ACHN (cell line): ENCODE measurements at places on chromosomes 4 and X.
A peak's percentile ranks its signal among the peaks of the same experiment; 100 is the strongest.

- DNase-seq = no peak
Observed at GRCh38 chr4:42588909-42589308, 68.0 kb downstream of the ATP8A1 start.

DNA sequence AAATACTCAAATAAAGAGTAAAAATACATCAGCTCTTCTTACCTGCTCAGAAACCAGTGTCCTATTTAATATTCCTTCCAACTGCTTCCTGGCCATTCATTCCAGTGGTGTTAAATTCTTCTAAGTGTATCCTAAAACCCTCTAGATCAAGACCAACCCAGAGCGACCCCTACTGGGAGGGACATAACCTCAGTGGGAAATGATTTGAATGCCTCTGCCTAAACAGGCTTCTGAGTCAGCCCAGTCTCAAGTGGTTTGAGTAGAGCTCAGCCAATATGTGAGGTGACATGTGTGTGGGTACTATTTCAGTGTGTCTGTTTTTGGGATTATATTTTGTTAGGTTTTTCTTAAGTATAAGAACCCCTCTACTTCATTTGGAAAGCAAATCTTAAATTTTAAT lies 133.6 kb upstream of the ARHGEF9 start:
- DNase-seq = peak; percentile 16

DNA sequence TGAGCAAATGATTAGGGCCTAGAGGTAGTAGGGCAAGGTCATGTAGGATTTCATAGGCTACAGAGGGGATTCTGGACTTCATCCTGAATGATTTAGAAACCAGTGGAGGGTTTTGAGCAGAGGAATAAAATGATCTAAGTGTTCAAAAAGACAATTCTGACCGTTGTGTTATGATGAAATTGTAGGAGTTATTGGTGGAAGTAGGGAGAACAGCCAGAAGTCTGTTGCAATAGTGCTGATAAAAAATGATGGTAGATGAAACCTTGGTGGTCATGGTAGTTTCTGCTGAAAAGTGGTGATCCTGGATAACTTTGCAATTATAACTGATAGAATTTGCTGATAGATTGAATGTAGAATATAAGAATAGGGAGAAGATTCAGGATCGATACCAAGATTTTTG lies 60.2 kb downstream of the MID1IP1 start:
- no peak for DNase-seq

DNA sequence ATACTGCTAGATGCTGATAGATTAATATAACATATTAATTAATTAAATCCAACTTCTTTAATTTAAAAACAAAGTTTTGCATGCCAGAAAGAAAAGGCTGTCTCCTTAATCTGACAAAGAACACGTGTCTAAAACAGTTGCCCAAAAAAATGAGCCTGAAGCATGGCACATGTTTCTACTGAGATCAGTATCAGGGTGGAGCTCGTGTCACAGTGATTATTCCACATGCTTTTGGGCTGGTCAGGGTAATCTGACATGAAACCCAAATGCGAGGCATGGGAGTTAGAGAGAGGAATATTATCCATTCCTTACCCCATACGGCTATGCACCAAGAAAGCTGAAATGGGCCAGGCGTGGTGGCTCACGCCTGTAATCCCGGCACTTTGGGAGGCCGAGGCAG lies 79.4 kb upstream of the ADRA2C start:
- no peak for DNase-seq
